Fibroblast of the conjunctiva (primary cell): ENCODE measurements at places on chromosomes 13 and 19.

DNA sequence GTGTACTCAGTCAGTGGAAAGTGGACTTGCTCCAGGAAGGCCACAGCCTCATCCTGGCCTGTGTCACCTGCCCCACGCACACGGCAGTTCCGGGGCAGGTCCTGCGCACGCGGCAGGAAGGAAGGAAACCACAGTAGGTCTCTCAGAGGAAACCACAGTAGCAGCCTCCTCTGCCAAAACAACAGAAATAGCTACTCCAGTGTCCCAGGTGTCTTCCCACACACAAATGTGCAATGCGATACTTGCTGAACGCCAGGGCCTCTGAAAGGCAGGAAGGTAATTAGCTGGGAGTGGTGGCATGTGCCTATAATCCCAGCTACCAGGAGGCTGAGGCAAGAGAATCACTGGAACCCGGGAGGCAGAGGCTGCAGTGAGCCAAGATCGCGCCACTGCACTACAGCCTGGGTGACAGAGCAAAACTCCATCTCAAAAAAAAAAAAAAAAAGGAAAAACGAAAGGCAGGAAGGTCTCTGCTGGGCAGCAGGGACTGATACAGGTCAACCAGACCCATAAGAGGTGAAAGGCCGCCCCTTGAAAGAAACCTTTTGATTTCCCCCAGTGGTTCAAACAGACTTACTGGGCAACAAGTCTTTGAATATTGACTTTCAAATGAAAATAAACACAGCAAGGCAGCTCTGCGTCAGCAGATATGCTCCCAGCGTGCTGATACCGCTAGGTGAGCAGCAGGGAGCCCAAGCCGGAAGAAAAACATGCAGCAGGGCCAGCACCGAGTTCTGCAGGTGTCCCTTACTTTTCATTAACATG, 49.5 kb downstream of the CRYL1 start:
- DNase-seq = no peak

DNA sequence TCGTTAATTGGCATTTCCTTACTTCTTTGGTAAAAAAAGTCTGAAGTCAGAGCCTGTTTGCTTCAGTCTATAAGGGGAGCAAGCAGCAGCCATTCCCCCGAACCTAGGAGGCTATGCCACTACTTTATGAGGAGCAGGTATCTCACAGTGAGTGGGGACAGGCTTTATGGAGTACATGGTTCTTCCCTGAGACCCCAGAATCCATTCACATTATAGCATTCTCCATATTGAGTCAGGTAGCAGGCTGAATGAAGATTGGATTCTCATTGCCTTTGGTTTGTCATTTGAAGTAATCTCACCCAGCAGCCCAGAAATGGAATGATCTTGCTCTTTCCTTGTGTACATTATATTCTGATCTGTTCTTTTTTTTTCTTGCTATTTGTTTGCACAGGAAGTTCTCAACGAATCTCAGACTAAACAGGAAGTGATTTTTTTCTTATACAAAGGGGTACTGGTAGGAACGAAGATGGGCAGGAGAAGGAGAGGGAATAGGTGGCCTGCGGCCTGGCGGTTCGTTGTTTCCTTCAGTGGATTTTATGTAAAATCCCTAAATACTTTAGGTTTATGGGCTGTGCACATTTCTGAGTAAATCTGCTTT, 74.4 kb downstream of the ARHGAP35 start:
- no peak for DNase-seq

DNA sequence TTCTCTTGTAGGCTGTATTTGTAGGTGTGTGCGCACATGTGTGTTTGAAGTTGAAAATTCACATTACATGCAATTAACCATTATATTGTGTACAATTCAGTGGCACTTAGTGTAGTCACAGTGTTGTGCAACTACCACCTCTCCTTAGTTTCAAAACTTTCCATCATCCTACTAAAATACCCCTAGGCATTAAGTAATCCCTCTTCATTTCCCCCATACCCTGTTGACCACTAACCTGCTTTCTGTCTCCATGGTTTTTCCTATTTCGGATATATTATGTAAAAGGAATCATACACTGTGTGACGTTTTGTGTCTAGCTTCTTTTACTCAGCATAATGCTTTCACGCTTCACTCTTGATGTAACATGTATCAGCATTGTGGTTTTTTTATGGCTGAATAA, 16.1 kb downstream of the LSM14A start:
- no peak for DNase-seq

DNA sequence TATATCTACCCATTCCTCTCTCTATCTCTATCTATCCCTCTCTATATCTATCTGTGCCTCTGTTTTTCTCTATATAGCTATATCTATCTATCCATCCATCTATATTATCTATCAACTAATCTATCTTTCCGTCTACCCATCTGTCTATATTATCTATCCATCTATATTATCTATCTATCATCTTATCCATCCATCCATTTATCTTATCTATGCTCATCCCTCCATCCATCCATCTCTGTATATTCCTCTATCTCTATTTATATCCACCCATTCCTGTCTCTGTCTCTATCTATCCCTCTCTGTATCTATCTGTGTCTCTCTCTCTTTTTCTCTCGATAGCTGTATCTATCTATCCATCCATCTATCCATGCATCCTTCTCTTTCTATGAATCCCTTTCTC, 14.2 kb downstream of the PTGER1 start:
- DNase-seq = no peak

DNA sequence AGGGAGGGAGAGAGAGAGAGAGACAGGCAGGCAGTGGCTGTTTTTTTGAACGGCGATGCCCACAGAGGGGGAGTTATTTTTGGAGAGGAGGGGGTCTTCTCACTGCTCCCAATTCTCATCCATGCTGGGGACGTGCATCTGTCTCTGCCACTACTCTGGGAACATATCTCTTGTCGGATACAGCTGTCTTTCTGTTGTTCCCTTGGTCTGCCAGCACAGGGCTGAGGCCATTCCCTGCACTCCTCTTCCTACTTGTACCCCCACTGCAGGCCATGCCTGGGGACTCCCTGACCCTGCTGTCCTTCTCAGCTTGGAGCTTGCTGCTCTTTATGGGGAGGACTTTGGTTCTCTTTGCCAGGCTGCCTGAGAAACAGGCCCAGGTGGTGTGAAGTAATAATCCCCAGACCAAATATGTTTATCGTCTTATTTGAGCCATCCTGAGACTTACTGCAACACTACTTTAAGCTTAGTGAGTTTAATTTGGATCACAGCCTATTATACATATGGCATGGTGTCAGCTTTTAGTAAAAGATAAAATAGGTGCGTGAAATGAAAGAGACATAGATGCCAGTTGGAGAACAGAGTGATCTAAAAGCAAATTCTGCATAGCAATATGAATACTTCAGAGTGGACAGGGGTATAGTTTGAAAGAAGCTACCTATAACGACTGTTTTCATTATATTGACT, 19.1 kb downstream of the LRCH1 start:
- DNase-seq = no peak

DNA sequence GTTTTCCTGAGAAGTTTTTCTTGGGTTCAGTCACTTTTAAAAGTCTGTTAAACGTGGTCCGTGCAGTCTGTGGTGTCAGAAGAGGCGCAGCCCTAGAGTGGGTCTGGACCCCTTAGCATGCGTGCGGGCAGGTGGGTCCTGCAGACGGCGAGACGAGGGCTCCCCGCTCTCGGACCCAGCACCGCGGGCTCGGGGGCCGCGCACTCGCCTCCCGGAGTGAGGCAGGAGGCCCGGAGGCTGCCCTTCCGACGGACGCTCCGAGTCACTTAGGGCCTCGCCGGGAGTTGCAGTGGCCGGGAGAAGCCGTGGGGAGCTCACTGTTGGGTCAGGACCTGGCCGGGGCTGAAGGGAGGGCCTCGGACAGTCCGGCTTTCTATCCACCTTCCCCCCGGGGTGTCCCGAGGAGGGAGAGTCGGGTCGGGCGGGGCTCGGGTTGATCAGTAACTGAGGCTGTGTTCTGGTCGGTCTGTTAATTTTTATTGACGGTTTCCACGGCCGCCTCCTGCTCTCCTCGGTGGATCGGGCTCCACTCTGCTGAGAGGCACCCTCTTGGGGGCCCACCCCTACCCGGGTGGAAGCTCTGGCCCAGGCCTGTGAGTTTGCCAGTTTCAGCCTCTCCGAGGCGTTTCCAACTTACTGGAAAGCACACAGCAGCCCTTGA, 1.3 kb downstream of the PTBP1 start:
- no peak for DNase-seq

DNA sequence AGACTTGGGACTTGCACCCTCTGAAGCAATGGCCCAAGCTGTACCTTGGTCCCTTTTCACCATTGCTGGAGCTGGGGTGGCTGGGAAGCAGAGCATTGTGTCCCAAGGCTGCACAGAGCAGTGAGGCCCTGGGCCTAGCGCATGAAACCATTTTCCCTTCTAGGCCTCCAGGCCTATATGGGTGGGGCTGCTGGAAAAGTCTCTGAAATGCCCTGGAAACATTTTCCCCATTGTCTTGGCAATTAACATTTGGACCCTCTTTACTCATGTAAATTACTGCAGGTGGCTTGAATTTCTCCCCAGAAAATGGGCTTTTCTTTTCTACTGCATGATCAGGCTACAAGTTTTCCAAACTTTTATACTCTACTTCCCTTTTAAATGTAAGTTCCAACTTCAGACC, 510.5 kb downstream of the SLITRK6 start:
- no peak for DNase-seq

GRCh38 chr13:51697855-51698254, 106.1 kb downstream of the DHRS12 start:
- DNase-seq = no peak

DNA sequence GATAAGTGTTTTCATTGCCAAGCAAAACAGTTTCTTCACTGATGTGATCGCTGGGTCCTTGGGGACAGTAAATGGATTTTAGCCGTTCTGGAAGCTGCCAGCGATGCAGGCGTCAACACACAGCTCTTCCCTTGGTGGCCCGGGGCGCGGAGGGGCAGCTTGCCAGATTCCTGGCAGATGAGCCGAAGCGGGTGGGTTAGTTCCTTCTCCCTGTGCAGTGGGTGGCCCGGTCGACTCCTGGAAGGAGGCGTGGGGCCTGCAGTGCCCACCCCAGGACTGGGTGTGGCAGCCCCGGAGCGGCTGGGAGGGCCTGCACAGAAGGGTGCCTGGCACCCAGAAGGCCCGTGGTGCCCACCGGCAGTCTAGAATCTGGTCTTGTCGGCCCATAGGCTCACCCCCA, 69.0 kb downstream of the KDM4B start:
- DNase-seq = no peak
